Lung (tissue), 17 donors: ENCODE measurements at places on chromosomes 4 and X. TPM values are rescaled to one million over a fixed set of nuclear protein-coding genes. Genes with fewer than 3 reads are reported as not detected.

The SPARCL1 gene
- total RNA-seq, result 422 TPM

The CNKSR2 gene
- 41.4 TPM for total RNA-seq

The RASGEF1B gene
- 62.0 TPM for total RNA-seq

The CT45A1 gene
- not detected for total RNA-seq

GRCh38 chrX:110914281-110914680 lies 118.7 kb upstream of the CHRDL1 start:
- no peaks in the 10 kb centered on the region for H3K36me3 ChIP-seq
- no peak for DNase-seq
- no peaks in the 10 kb centered on the region for H3K27me3 ChIP-seq

GRCh38 chrX:12548341-12548740 lies 242.9 kb upstream of the PRPS2 start:
- H3K27me3 ChIP-seq, result no peaks in the 10 kb centered on the region
- no peaks in the 10 kb centered on the region for H3K4me1 ChIP-seq
- DNase-seq, result no peak
- no peaks in the 10 kb centered on the region for H3K36me3 ChIP-seq

- no peak overlapping the region for H3K27ac ChIP-seq
- peaks cover 2% of the 10 kb centered on the region for H3K4me1 ChIP-seq
- no peaks in the 10 kb centered on the region for H3K27me3 ChIP-seq
- no peak overlapping the region for H3K4me3 ChIP-seq
- no peak for DNase-seq
Observed at GRCh38 chr4:75678473-75678872, 5.3 kb upstream of the G3BP2 start.

DNA sequence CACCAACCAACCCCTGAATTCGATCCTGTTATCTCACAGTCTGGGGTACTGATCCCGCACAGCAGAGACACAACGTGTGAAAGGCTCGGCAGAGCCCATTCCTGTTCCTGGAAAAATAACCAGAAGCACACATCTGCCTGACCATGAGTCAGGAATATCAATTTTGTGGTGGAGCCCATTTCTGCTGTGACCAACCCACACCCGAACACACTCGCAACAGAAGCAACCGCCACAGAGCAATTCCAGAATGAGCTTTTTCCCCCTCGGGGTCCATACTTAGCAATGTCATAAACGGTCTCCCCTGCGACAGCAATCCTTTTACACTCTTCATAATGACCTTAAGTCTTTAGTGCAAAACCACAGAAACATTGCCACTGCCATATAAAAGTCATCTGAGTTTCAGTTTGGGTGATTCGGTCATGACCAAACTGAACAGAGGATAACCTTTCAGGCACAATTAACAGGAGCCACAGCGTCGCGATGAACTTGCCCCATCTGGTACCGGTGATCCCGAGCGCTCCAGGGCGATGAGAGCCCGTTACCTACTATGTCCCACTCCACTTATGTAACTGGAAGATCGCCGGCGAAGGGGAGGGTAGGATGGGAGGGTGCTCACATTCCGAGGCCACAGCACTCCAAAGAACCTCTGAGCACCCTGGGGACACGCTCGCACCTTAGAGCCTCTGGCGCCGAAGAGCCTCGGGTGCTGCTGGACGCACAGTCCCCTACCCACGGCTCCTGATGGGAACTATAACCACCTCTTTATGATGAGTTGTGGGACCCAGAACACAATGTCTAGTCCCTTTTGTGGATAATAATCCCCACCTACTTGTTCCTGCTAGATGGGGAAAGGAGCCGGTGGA lies 1.1 kb downstream of the MECP2 start:
- no peak for DNase-seq
- H3K4me1 ChIP-seq, result peaks cover 6% of the 10 kb centered on the region
- H3K27me3 ChIP-seq, result no peaks in the 10 kb centered on the region
- peak overlapping the region; percentile 98 for H3K27ac ChIP-seq

DNA sequence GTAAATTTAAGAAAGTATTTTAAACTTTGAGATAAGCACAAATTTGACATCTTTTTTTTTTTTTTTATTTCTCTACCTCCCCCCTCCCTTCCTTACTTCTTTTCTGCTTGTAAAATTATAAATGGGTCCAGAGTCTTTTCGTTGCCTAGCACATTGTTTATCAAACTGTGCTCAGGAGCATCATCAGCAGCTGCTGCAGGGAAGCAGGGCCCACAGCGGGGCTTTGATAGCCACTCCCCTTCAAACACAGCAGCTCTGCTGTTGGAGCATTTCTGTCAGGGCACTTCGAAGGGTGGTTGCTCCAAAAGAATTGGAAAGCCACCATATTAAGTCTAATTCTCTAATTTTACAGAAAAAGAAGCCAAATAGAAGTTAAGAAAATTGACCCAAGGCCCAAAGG lies 588.3 kb downstream of the SPRY1 start:
- no peak overlapping the region for H3K4me3 ChIP-seq
- no peaks in the 10 kb centered on the region for H3K27me3 ChIP-seq
- H3K36me3 ChIP-seq, result no peaks in the 10 kb centered on the region
- peak overlapping the region; percentile 66 for H3K27ac ChIP-seq

- H3K4me1 ChIP-seq, result no peaks in the 10 kb centered on the region
- no peak for DNase-seq
- H3K36me3 ChIP-seq, result no peaks in the 10 kb centered on the region
Observed at GRCh38 chr4:106875340-106875739, 160.8 kb downstream of the DKK2 start.

DNA sequence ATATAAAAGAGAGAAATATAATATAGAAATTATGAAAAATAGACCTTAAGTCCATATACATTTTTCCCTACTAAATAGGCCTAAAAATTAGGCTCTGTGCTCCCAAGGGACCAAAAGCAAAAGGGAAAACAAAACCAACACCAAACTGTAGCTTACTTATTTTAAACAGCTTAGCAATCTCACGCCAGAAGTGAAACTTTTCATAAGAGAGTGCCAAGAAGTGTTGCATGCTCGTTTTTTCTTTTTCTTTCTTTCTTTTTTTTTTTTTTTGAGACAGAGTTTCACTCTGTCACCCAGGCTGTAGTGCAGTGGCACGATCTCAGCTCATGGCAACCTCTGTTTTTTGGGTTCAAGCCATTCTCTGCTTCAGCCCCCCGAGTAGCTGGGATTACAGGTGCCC lies 250.4 kb downstream of the TMA16 start:
- no peaks in the 10 kb centered on the region for H3K36me3 ChIP-seq
- H3K27ac ChIP-seq, result no peak overlapping the region
- no peak overlapping the region for H3K4me3 ChIP-seq
- H3K27me3 ChIP-seq, result no peaks in the 10 kb centered on the region
- DNase-seq, result no peak

GRCh38 chr4:6845027-6845426 lies 62.5 kb downstream of the KIAA0232 start:
- no peaks in the 10 kb centered on the region for H3K27me3 ChIP-seq
- no peak overlapping the region for H3K4me3 ChIP-seq
- H3K27ac ChIP-seq, result no peak overlapping the region
- H3K4me1 ChIP-seq, result peaks cover 14% of the 10 kb centered on the region

- peak; percentile 4 for DNase-seq
- H3K27me3 ChIP-seq, result no peaks in the 10 kb centered on the region
- H3K4me3 ChIP-seq, result no peak overlapping the region
- no peaks in the 10 kb centered on the region for H3K4me1 ChIP-seq
- no peak overlapping the region for H3K27ac ChIP-seq
Observed at GRCh38 chrX:153190381-153190780, 11.3 kb downstream of the MAGEA1 start.
